ENCODE measurements at places on chromosomes 1 and 21.

- no peak for DNase-seq
Measured at GRCh38 chr1:104648269-104648691, 898.6 kb downstream of the AMY1C start.

GRCh38 chr1:162070094-162070748 lies 730 bp downstream of the NOS1AP start:
- DNase-seq: no peak

GRCh38 chr1:210645582-210646257 lies 317.0 kb downstream of the HHAT start:
- no peak for DNase-seq

GRCh38 chr1:15736892-15737261 lies 819 bp downstream of the SLC25A34 start:
- DNase-seq: no peak

GRCh38 chr1:60757485-60757884 lies 324.9 kb upstream of the NFIA start:
- no peak for DNase-seq

DNA sequence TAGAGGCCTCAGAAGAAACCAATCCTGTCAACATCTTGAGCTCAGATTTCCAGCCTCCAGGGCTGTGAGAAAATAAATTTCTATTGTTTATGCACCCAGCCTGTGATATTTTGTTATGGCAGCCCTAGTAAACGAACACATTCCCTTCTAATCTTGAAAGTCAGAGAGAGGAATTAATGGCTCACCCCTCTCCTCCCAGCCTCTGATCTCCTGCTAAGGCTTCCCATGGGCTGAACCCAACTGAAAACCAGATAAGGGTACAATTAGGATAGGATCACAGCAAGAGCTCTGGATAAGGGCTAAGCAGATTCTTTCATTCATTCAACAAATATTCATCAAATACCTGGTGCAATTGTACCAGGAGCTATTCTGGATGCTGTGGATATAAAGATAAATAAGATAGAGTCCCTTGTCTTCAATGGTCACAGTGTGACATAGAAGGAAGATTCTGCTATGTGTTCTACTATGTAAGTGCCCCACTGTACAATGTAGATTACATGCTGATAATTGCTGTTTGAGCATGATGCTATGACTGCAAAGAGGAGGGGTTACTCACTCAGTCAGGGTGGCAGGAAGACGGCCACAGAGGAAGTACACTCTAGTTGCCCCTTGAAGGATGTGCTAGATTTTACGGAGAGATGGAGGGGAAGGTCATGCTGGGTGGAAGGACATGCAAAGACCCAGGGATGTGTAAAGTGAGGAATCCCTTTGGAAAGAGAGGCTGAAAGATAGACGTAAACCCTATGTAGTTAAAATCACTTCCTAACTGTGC lies 203.3 kb upstream of the JUN start:
- DNase-seq: no peak

DNA sequence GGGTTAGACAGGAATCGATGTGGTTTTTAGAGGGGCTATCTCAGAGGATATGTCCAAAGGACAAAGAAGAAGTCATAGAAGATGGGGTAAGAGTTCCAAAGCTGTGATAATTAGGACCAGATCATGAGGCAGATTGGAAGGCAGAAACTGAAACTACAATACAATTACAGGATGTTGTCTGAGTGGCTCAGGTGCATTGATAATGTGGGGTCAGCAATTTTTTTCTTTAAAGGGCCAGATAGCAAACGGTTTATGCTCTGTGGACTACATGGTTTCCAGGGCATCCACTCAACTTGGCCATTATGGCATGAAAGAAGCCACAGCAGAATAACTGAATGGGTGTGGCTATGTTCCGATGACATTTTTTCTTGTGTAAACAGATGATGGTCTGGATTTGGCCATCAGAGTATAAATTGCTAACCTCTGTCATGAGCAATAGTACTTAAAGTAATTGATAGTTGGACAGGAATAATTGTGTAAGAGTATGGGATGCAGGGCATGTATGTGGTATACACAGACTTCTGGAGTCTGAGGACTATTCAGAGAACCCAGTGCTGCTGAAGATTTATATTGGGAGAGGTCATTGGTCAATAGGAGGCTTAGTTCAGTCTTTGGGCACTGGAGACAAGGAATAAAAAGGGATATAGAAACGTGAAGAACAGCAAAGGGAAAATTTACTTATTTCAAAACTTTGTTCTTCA lies 198.4 kb upstream of the ADGRL4 start:
- no peak for DNase-seq

DNA sequence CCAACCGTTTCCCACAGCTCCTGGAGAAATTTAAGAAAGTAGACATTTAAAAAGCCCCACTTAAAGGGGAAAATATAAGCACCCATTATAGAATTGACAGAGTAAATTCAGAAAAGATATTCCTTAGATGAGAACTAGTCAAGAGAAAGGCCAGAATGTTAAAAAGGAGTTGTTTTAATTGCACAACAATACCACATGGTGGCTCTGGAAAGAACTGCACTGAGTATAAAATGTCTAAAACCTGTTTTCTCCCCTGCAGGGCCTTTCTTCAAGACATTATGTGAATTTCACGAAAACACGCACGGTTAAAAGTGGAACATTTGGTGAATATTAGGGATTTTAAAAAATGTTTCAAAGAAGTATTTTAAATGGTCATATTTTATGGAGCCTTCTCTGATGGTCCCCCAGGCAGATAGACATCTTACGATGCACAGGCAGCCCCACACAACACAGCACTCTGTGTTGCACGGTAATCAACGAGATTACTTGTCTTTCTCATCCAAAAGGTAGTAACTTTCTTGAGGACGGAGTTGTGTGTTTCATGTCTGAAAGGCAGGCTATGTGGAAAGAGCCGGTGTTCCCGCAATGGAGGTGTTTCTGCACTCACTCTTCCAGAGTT lies 101.9 kb downstream of the PRRX1 start:
- no peak for DNase-seq

Measured in nephron progenitor cell (in vitro differentiated cells).